Panc1 (cell line): ENCODE measurements at places on chromosomes 5 and 9. TPM values are rescaled to one million over a fixed set of nuclear protein-coding genes. Genes with fewer than 3 reads are reported as not detected.

GRCh38 chr9:131660466-131661405, 79.1 kb downstream of the RAPGEF1 start:
- no peaks in the 10 kb centered on the region for H3K27me3 ChIP-seq
- peaks cover 54% of the 10 kb centered on the region for H3K4me1 ChIP-seq
- no peak overlapping the region for H3K4me3 ChIP-seq

GRCh38 chr5:53416144-53416738, 64.2 kb upstream of the FST start:
- no peak overlapping the region for H3K27ac ChIP-seq
- no peak overlapping the region for H3K4me3 ChIP-seq
- no peaks in the 10 kb centered on the region for H3K4me1 ChIP-seq
- no peak for DNase-seq

GRCh38 chr5:178320281-178320855, 87.8 kb upstream of the PHYKPL start:
- no peaks in the 10 kb centered on the region for H3K4me1 ChIP-seq
- H3K27me3 ChIP-seq, result peaks cover 10% of the 10 kb centered on the region
- no peak overlapping the region for H3K4me3 ChIP-seq
- DNase-seq, result no peak
- no peaks in the 10 kb centered on the region for H3K36me3 ChIP-seq

DNA sequence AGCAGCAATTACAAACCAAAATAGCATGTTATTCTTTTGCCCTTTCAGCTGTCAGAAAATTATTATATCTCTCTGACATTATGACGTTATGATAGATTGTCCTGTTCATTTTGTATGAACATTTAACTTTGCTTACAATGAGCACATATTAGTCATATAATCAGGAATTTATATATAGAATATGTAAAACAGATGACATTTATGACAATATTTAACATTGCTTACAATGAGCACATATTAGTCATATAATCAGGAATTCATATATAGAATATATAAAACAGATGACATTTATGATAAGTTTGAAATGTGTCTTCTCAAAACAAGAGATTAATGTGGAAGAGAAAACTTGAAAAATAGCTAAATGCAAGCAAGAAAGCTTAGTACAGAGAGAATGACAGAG, 1180.2 kb downstream of the CDH12 start:
- H3K27ac ChIP-seq, result no peak overlapping the region
- H3K36me3 ChIP-seq, result no peaks in the 10 kb centered on the region
- no peak overlapping the region for H3K4me3 ChIP-seq
- no peaks in the 10 kb centered on the region for H3K4me1 ChIP-seq
- no peaks in the 10 kb centered on the region for H3K27me3 ChIP-seq
- DNase-seq, result no peak

DNA sequence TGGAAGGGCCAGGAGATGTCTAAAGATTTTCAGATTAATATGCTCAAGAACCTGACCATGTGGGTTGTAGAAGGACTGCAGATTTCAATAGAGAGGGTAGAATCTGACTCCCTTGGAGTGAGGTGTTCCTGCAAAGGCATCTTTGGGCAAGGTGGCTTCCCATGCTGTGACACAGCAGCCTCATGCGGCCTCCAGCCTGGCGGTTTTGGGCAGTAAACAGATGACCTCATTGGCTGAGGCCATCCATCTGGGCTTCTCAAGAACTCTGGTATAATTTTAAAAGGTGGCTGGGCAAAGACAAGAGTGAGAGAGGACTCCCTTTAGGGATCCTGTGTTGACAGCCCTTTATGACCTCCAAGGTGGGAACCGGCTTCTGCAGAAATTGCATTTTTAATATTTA, 90.3 kb upstream of the ERCC6L2 start:
- H3K4me1 ChIP-seq, result no peaks in the 10 kb centered on the region
- H3K27me3 ChIP-seq, result no peaks in the 10 kb centered on the region
- no peak for DNase-seq

GRCh38 chr9:129154866-129155477, 23.1 kb downstream of the IER5L start:
- no peak for DNase-seq
- no peaks in the 10 kb centered on the region for H3K36me3 ChIP-seq
- no peak overlapping the region for H3K27ac ChIP-seq
- no peaks in the 10 kb centered on the region for H3K27me3 ChIP-seq
- no peaks in the 10 kb centered on the region for H3K4me1 ChIP-seq
- no peak overlapping the region for H3K4me3 ChIP-seq

DNA sequence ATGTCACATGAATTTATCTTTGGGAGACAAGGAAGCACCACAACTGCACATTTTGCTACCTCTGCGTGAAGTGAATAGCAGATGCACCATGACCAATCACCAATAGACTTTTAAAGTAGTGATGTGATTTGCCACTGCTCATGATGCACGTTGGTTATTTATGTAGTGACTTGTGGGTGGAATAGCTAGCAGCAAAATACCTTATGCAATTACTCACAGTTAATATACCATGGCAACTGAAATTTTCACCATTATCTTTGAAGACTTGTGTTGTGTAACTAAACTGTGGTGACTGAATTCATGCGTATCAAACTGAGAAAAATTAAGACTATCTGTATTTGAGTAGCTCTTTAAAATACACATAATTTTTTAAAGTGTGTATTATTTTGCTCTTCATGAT, 46.2 kb upstream of the TUSC1 start:
- H3K36me3 ChIP-seq, result no peaks in the 10 kb centered on the region
- no peak for DNase-seq

- H3K36me3 ChIP-seq, result no peaks in the 10 kb centered on the region
- H3K4me3 ChIP-seq, result no peak overlapping the region
- no peak overlapping the region for H3K27ac ChIP-seq
- H3K4me1 ChIP-seq, result no peaks in the 10 kb centered on the region
- DNase-seq, result no peak
Measured at GRCh38 chr9:37262410-37262809, 142.0 kb downstream of the ZCCHC7 start.

- no peak overlapping the region for H3K4me3 ChIP-seq
- H3K27ac ChIP-seq, result no peak overlapping the region
- DNase-seq, result no peak
- H3K4me1 ChIP-seq, result no peaks in the 10 kb centered on the region
Measured at GRCh38 chr5:132837868-132838267, 7.4 kb upstream of the SHROOM1 start.

GRCh38 chr5:132064140-132064539, 3.7 kb downstream of the IL3 start:
- no peak overlapping the region for H3K4me3 ChIP-seq
- no peak overlapping the region for H3K27ac ChIP-seq
- H3K4me1 ChIP-seq, result no peaks in the 10 kb centered on the region
- no peaks in the 10 kb centered on the region for H3K36me3 ChIP-seq
- no peak for DNase-seq

GRCh38 chr5:43603344-43604217, 601 bp downstream of the NNT start:
- no peaks in the 10 kb centered on the region; the same call in 1 of the 2 replicates for H3K36me3 ChIP-seq
- DNase-seq, result peak; percentile 72
- peak overlapping the region; percentile 97 for H3K4me3 ChIP-seq

- no peak for DNase-seq
- no peak overlapping the region for H3K27ac ChIP-seq
- H3K4me1 ChIP-seq, result no peaks in the 10 kb centered on the region
- no peak overlapping the region for H3K4me3 ChIP-seq
- H3K36me3 ChIP-seq, result no peaks in the 10 kb centered on the region
- no peaks in the 10 kb centered on the region for H3K27me3 ChIP-seq
Measured at GRCh38 chr5:10277773-10278630, 27.9 kb downstream of the CCT5 start.

- DNase-seq, result no peak
- H3K36me3 ChIP-seq, result no peaks in the 10 kb centered on the region
- no peaks in the 10 kb centered on the region for H3K27me3 ChIP-seq
Measured at GRCh38 chr5:165328846-165329245, 1823.4 kb downstream of the MAT2B start.

- peaks cover 3% of the 10 kb centered on the region for H3K27me3 ChIP-seq
- no peaks in the 10 kb centered on the region for H3K36me3 ChIP-seq
- H3K4me3 ChIP-seq, result no peak overlapping the region
- H3K27ac ChIP-seq, result no peak overlapping the region
- no peak for DNase-seq
- H3K4me1 ChIP-seq, result no peaks in the 10 kb centered on the region
Measured at GRCh38 chr5:136228136-136228757, 35.3 kb upstream of the SMIM32 start.

DNA sequence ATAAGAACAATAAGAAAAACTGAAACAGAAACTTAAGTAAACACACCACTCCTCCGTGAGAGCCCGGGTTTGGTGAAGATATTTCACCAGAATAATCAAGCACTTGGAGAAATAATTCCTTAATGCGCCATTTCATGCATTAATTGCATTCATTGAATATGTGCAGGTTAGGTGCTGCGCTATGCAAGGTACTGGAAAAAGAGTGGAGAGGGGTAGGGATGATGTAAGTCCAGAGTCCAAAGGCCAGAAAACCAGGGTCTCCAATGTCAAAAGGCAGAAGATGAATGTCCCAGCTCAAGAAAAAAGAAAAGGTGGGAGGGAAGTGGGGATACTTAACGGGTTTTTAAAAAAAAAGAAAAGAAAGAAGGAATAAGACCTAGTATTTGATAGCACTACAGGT, 669 bp upstream of the ZFP37 start:
- no peak for DNase-seq
- H3K27ac ChIP-seq, result peak overlapping the region; percentile 75
- H3K4me1 ChIP-seq, result no peaks in the 10 kb centered on the region

DNA sequence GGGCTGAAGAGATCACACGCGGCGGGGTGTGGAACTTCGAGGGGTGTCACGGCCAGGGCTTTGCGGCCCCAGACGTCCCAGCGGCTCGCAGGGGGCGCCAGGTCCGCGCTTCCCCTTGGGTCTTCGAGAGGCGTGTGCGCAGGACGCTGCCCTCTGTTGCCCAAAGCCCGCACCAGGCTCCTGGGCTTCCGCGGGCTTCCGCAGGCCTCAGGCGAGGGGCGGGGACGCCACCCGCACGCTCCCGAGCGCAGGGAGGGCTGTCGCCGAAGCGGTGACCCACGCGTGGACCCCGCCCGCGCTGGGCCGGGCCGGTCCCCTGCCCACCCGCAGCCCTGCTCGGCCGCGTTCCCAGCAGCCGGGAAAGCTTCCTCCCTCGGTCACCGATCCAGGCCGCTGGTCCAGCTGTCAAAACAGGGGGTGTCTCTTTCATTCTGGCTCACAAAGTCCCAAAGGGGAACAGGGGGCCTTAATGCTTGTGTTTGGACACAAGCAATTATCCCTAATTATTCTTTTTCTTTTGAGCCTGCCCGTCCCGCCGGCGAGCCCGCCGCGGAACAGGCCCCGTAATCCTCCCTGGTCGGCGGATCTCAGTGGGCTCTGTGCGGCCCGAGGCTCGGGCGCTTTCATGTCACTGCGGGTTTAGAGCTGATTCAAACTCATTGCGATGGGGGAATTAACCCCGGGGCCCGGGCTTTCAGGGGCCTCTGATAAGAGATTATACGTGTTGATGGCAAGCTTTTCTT, 60.6 kb downstream of the TMEM174 start:
- no peaks in the 10 kb centered on the region for H3K36me3 ChIP-seq
- no peak for DNase-seq
- no peak overlapping the region for H3K4me3 ChIP-seq
- H3K27me3 ChIP-seq, result no peaks in the 10 kb centered on the region
- no peaks in the 10 kb centered on the region for H3K4me1 ChIP-seq
- no peak overlapping the region for H3K27ac ChIP-seq

DNA sequence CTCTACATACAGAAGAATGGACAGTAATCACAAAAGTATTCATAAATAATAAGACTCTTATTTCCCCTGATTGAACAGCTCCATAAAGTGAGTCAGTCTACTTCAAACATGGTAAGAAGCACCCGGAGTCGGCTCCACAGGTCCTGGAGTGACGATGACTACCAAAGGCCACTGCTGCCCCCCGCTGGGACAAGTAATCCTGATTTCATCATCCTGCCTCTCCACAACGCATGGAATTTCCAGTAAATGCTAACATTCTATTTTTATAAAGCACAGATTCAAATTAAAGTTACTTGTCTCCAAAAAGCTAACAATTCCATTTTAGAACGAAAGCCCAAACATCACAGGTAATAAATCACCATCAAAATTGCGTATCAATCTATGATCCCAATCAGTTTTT, 16.2 kb downstream of the ATPSCKMT start:
- H3K36me3 ChIP-seq, result no peaks in the 10 kb centered on the region
- peak; percentile 27 for DNase-seq
- H3K27ac ChIP-seq, result no peak overlapping the region; the same call in 1 of the 2 replicates
- peaks cover 4% of the 10 kb centered on the region; the same call in 1 of the 2 replicates for H3K4me1 ChIP-seq
- H3K4me3 ChIP-seq, result no peak overlapping the region

DNA sequence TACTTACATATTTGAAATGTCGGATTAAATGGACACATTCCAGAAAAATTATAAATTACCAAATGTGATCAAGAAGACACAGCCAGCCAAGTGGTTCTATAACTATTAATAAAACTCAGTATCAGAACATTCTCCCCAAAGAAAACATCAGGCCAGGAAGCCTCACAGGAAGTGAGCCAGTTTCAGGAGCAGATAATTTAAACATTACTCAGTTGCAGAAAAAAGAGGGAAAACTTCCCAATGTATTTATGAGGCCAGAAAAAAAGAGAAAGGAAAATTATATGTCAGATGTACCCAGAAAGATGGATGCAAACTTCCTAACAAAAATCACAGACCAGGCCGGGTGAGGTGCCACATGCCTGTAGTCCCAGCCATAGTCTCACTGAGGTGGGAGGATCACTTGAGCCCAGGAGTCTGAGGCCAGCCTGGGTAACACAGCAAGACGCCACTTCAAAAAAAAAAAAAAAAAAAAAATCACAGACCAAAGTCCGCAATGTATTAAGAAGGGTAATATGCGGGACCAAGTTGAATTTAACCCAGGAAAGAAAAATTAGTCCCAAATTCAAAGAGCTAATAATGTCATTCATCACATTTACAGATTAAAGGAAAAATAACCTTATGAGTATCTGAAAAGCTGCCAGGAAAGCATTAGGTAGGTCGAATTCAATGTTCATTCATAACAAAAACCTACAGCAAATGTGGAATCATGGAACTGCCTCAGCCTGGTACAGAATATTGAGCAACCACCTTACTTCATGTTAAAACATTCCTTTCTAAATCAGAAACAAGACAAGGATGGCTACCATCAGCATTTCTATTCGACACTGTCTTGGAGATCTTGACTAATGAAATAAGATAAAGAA, 37.2 kb upstream of the NRARP start:
- H3K27me3 ChIP-seq, result no peaks in the 10 kb centered on the region
- DNase-seq, result no peak
- H3K4me1 ChIP-seq, result no peaks in the 10 kb centered on the region
- no peaks in the 10 kb centered on the region for H3K36me3 ChIP-seq

DNA sequence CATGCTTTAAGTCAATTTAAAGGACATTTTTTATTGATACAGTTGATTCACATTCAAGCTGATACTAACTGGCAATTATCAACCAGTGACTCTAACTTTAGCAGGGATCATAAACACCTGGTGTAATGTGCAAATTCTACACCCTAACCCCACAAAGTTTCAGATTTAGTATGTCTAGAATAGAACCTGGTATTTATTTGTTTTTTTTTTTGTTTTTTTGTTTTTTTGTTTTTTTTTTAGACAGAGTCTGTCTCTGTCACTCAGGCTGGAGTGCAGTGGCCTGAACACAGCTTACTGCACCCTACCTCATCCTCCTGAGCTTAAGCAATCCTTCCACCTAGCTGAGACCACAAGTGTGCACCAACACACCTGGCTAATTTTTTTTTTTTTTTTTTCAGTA, 311.2 kb upstream of the SEMA6A start:
- H3K27me3 ChIP-seq, result no peaks in the 10 kb centered on the region
- H3K4me3 ChIP-seq, result no peak overlapping the region
- H3K36me3 ChIP-seq, result no peaks in the 10 kb centered on the region
- H3K27ac ChIP-seq, result no peak overlapping the region

The PCDHA1 gene
- total RNA-seq, result not detected

The SPATA31E1 gene
- total RNA-seq, result not detected

The SLC6A3 gene
- 0.05 TPM for total RNA-seq

The AK8 gene
- 0.39 TPM for total RNA-seq

The SPATA31A3 gene
- not detected for total RNA-seq

The C8G gene
- total RNA-seq, result 2.9 TPM

The SHROOM1 gene
- 13.5 TPM for total RNA-seq

The SPINK6 gene
- total RNA-seq, result not detected

The DND1 gene
- total RNA-seq, result 1.8 TPM
